MM.1S (cell line): ENCODE measurements at places on chromosomes 5 and 9.

DNA sequence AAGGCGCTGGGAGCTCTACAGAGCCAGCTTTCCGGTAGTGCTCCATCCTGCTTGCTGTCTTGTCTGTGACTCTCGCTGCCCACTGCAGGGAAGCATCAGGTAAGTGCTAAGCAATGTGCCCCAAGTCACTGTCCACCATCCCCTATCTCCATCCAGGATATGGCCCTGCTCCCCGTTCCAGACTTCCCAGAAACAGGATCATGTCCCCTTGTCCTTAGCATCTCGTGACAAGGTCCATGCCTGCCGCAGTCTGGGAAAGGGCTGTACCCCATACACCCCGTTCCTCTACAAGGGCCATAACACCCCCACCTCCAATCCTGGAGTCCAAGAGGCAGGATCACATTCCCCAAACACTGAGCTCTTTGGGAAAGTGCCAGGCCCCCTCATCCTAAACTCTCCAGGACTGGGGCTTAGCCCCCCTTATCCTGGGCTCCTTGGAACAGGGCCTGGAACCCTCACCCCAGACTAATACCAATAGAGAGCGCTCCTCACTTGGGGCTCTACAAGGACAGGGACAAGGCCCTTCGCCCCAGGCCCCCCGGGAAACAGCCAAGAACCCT lies 566 bp downstream of the RPP25L start:
- DNase-seq, result no peak

DNA sequence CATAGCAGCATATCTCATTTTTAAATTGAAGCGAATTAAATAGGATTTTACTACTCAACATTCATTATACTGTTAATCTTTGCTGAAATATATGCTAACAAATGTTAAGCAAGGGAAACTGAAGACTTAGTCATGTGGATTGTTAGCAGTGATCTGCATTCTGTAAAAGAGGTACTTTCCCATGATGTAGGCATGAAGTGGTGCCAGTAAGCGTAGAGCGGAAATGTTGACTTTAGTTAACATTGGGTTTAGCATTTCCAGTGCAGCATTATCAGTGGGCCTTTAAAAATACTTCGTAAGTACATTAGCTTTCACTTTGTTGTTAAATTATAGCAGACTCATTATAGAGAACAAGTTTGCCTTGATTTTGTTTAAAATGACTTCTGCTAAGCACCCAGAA lies 130.3 kb downstream of the CDC42SE2 start:
- DNase-seq, result no peak

- DNase-seq, result no peak
These were observed 329.9 kb upstream of the ITGA1 start for GRCh38 chr5:52457810-52458209.

DNA sequence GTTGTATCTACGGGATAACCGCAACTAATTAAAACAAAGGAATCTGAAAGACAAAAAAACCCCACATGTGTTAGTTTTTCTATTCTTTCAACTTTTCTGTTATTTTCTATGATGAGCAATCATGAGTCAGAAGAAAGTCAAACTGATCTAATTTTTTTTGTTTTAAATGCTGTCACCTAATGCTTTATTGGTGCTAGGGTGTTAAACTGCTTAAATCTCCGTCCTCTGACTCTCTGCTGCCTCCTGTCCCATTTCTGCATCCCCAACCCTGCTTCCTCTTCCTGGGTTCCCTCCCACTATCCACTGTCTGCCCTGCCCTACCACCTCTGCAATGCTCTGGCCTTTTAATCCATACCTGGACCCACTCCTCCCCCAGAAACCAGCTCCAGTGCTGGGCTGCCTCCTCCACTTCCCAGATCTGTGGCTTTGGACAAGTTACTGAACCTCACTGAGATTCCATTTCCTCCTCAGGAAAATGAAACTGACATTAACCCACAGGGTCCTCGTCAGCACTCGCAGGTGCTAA lies 15.7 kb downstream of the PTPN3 start:
- DNase-seq, result no peak

DNA sequence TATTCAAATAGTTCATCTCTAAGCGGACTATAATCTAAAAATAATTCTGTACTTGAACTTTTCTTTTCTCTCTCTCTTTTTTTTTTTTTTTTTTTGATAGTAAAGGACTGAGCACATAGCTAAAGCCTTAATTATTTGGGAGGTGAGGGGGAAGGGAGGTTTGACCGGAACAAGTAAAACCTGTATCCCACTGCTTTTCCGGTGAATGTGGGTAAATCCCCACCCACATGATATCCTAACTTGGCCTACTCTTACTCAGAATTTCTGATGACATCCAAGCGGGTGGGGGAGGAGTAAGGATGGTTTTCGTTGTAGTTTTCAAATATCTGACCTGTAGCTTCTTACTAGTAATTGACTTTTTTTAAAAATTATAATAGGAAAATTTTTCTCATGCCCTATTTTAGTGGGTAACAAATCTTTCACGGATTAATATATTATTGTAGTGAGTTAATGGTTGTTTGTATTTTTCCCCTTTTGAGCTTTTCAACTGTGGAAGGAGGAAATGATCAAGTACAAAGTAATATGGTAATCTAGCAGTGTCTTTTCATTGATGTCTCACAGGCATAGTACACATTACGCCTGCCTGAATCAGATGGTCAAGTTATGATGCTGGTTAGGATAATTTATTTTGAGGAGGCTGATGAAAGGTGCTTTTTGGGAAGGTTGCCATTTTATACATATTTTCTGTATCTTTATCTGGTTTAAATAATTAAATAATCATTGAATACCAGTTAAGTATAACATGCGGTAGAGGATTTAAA lies 2.2 kb upstream of the ELL2 start:
- DNase-seq, result no peak

- no peak for DNase-seq
These were observed 38.0 kb downstream of the ABITRAM start for GRCh38 chr9:108972186-108972585.

DNA sequence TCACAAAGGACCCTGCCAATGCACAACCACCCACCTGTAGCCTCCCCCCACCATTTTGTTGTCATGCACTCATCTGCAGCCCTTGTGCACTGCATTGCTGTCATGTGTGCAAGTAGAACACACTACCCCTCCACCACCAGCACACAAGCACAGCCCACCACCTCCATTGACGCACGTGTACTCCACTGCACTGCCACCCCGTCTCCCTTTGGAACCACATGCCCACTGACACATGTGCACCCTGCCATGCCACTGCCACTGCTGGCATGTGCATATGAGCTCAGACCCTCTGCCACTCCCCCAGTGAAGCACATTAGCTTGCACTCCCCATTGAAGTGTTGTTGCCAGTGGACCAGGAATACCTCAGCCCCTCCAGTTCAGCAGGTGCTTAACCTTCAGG lies 530.3 kb upstream of the ACO1 start:
- DNase-seq, result no peak

GRCh38 chr5:74471875-74472274 lies 168.7 kb downstream of the ENC1 start:
- DNase-seq, result no peak

GRCh38 chr9:84779883-84780282 lies 110.4 kb downstream of the NTRK2 start:
- no peak for DNase-seq

GRCh38 chr5:3590967-3591900 lies 4.4 kb upstream of the IRX1 start:
- DNase-seq, result no peak

- DNase-seq, result no peak
These were observed 25.8 kb upstream of the ATP6V1G1 start for GRCh38 chr9:114561771-114562170.

DNA sequence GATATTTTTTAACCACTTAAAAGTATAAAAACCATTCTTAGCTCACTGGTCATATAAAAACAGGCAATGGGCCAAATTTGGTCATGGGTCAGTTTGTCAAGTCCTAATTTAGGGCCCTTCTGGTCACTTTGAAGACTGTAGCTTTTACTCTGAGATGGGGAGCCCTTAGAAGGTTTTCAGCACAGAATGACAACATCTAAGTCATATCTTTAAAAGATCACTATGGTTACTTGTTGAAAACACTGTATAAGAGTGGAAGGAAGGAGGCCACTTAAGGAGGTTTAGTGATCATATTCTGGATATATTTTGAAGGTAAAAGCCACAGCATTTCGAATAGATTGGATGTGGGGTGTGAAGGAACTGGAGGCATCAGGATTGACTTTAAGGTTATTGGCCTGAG lies 76.7 kb downstream of the STRBP start:
- DNase-seq, result no peak

DNA sequence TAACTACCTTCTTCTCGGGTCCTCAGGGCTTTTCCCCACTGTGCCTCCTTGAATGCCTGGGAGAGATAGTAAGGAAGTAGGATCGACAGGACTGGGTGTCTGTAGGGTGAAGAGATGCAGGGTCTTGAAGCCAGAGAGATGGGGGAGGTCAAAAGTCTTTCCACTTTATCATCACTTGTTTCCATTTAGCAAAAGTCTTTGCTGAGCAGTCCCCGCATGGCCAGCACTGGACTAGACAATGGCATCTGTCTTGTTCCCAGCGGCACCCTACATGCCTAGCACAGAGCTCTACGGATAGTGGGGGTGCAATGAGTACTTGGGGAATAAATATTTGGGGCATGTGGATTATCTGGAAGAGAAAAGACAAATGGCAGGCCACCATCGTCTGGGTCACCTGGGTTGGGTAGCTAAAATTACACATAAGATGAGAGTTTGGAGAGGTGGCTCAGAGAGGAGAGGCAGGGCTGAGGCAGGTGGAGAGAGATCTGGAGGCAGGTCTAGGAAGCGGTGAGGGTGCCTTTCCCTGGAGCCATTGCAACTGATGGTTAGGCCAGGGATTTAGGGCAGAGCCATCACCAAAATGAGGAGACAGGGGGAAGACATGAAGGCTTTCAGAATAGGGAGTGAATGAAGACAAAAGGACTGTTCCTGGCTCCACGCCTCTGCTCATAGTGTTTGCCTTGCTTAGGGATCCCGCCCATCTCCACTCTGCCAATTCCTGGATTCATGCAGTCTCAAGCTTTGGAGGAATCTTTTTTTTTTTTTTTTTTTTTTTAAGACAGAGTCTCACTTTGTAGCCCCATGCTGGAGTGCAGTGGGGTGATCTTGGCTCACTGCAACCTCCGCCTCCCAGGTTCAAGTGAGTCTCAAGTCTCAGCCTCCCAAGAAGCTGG lies 250.8 kb upstream of the KLF4 start:
- no peak for DNase-seq

DNA sequence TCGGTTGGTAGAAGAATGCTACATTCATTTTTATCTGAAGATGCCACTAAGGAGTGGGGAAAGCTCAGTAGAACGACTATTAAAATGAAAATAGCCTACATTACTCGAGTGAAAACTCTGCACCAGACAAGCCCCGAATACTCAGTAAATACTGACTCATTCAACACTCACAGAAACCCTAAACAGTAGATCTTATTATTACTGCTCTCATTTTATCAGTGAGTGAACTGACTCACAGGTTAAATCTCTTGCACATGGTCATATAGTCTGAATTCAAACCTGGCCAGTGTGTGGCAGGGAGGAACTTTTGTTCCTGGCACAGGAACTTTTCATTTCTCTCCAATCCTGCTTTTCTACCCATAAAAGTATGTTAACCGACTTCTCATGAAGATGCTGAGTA lies 9.6 kb upstream of the PAPPA start:
- no peak for DNase-seq

- no peak for DNase-seq
These were observed 17.2 kb upstream of the FCN2 start for GRCh38 chr9:134863306-134863902.

DNA sequence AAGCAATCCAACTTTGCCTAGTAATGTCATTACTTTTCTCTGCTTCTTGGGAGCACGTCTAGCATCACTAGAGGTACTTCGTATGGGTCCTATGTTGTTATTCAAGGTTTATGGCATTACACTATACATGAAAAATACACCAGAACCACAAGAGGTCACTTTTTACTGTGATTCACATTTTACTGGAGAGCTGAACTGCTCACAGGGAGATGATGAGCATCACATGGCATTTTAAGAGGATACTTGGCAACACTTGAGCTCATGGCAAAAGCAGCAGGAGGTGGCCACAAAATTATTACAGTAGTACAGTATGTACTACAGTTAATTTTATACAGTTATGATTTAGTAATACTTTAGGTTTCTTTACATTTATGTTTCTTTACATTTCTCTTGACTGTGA lies 223.4 kb downstream of the PARP8 start:
- no peak for DNase-seq

DNA sequence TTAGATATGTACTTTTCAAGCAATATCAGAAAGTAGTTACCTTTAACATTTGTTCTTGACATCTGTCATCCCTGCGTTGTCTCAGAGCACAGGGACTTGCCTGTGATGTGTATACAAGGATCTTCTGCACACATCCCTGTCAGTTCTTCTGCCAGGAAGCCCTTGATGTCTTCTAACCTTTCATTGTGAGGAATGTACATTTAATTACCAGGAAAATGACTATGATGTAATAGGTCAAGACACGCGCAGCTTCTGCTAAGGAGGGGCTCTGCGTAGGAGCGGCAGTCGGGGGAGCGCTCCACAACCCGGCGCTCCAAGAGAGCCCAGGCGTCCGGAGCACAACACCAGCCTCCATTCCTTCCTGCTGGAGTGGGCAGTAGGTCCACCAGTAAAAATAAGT lies 119.7 kb downstream of the IRX2 start:
- DNase-seq, result no peak

DNA sequence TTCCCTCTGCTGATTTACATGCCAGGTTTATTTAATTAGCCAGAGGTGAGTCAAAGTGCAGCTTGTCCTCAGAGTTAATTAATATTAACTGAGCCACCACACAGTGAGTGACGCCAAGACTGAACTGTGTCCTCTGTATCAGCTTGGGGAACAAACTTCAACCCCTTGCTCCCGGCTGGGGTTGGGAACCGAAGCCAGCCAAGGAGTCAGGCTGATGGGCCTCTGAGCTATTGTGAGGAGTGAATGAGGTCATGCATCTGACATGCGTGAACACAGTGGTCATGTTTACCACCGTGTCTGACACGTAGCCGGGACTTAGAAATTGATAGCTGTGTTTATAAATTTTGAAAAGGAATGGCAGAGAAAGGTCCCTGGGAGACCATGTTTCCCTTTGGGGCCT lies 17.1 kb downstream of the IGIP start:
- no peak for DNase-seq

DNA sequence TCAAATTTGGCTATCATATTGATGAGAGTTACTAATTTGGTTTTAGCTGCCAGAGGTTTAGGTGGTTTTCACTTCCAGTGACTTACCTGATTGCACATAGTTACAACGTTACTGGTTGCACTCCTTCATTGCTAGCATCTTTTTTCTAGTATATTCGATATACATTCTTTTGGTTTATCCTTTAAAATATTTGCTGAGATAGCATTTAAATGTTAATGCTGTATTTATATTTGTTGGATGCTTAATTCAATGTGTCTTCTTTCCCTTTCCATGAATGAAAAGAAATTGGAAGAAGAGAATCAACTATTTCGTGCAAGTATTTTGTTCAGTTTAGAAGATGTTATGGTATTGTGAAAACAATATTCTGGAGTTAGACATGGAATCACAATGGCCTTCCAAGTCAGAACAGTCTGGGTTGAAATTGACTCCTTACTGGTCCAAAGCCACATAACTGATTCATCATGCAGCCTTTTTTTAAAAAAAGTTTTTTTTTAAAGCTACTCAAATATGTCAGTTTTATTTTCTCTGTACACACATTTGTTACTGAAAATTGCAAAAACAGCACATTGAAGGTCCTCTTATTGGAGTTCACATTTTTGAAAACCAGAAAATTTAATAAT lies 2.2 kb downstream of the SPIN1 start:
- DNase-seq, result no peak

GRCh38 chr9:89218040-89218928 lies 39.7 kb upstream of the SHC3 start:
- no peak for DNase-seq
